ENCODE measurements at places on chromosomes 5 and 9.

DNA sequence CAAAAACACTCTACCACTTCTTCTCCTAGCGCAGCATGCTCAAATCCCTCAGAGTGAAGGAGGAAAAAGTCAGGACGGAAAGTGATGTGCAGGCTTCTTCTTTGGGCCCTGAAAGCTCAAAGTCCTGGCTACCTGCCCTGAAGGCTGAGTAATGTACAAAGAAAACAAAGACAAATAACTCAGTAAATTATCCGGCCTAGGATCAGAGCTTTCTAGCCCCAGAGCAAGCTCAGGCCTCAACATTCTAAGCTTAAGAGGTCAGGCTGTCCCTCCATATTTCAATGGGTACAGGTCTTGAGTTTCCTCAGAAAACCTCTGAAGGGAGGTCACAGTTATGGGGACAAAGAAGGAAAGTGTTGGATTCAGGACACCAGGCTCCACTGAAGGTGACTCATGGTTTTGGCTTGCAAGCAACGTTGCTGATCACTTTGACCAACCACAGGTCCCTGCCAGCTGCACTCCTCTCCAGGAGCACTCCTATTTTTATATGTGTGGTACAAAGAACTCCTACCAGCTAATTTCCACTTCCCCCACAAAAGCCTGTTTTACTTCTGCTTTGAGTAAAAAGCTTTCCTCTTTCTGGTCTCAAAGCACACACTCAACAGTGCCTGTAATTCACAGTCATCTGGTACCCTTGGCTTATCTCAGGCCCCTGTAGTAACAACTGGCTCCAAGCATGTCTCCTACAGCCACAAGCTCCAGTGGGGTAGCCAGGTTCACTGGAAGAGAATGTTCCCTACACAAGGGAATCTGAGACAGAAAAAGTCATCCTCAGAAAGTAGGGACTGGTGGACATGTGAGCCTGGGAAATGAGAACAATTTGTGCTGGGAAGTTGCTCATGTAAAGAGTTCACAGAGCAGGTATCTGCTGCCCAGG lies 115.7 kb downstream of the UGCG start:
- DNase-seq: peak; percentile 17

- no peak for DNase-seq
These were observed 11.0 kb upstream of the HAVCR1 start for GRCh38 chr5:157069949-157070348.

GRCh38 chr9:126874546-126875314 lies 14.3 kb downstream of the ZBTB34 start:
- DNase-seq: no peak

- no peak for DNase-seq
These were observed 573.9 kb downstream of the ZNF608 start for GRCh38 chr5:124172389-124173003.

DNA sequence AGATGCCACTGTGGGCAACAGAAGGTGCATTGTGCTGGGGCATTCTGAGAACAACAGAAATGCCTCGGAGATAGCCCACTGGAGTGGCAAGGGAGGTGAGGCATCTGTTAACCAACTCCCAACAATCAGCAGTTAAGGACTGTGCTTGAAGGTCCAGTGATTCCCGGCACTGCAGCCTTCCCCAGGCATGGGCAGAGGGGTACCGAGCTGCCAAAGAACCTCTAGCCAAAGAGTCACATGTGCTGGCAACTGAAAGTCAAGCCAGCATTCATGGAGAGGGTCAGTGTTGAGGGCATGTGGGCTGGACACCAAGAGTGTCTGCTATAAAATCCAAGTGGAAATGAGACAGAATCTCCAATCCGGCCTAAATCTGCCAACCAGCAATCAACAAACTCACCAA lies 149.6 kb downstream of the ASTN2 start:
- DNase-seq: no peak

- no peak for DNase-seq
These were observed 77.7 kb downstream of the LMNB1 start for GRCh38 chr5:126854526-126855110.

Measured in stimulated activated CD8-positive, alpha-beta memory T cell treated with anti-CD3 and anti-CD28 coated beads, Interleukin-15, amount 100 ng/mL, for 48 hours (primary cell).